ENCODE measurements at places on chromosomes 2 and 18.

GRCh38 chr2:143835481-143835880, 684.4 kb downstream of the ZEB2 start:
- no peak for DNase-seq

DNA sequence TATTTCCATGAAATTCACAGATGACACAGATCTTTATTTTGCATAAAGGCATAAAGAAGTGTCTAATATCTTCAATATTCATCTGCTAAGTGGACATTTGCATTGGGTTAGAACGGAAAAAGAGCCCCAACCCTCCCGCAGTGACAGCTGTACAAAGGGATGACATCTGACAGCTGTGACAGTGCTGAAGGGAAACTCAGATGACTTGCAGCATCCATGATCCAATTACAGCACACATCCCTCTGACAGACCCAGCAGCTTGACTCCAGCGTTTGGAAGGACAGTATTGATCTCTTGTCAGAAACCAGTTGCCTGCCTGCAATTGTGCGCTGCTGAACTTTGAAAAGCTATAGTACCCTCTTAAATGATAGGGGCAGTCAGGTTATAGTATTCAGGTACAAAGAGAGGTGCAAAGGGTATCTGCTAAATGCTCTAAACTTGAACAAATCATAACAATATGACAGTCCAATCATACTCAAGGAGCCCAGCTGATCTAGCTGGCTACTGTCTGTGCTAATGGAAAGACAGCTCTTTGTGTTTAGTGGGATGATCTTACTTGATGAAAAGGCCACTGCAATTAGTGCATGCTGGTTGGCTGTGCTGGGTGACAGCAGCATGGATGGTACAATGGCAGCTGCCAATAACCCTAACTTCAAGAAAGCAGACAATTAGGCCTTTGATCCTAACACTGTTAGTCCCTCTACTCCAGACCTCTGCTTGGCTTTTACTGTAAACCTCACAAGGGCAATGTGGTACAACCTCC, 599.2 kb downstream of the NR4A2 start:
- DNase-seq: no peak

DNA sequence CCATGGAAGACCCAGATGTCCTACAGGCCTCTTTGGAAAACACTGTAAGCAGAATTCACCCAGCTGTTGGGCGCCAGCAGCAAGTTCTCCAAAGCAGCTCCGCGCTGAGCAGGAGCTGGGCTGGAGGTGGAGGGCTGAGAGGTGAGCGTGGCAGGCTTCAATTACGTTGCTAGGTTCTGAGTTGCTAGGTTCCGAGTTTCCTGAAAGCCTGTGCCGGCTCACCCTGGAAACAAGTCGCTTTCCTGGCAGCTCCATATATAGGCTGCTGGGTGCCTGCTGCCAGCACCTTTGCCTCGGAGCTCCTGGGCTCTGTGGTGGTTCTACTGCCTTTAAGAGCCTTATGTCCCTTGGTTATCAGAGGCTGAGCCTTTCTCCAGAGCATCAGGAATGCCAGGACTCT, 14.4 kb upstream of the EGR4 start:
- DNase-seq: no peak

DNA sequence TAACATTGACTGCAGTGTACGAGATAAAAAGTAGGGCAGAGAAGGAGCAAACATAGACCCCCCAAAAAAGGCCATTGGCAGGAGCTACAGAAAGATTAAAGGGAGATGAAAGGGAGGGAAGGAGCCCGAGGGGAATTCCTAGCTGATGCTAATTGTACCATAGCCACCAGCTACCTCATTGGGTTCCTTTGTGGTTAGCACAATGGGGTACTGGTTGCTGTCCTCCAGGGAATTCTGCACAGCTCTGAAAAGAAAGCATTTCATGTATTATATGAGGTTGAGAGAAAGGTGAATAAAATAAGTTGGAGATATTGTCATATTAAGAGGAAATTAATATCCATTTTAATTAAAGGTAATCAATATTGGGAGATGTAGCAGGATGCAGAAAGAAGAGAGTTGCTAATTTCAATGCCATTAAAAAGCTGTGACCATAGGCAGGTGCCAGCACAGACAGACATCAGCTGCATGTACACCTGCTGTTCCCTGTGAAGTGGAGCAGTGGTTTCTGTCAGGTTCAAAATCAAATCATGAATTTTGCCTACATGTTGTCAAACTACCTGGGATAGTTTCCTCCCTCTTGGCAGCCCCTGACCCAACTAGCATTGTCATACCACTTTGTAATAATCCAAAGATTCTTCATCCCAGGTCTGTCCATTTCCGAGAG, 185.4 kb upstream of the DLGAP1 start:
- no peak for DNase-seq

- DNase-seq: no peak
Observed at GRCh38 chr2:101300836-101301235, 7.7 kb downstream of the RNF149 start.

GRCh38 chr2:10242998-10243925, 59.4 kb upstream of the HPCAL1 start:
- no peak for DNase-seq

- no peak for DNase-seq
Observed at GRCh38 chr2:231306791-231307393, 88.6 kb upstream of the B3GNT7 start.

GRCh38 chr2:120330946-120331822, 14.8 kb upstream of the INHBB start:
- DNase-seq: no peak

- no peak for DNase-seq
Observed at GRCh38 chr2:74702001-74702715, 48.1 kb downstream of the SEMA4F start.

DNA sequence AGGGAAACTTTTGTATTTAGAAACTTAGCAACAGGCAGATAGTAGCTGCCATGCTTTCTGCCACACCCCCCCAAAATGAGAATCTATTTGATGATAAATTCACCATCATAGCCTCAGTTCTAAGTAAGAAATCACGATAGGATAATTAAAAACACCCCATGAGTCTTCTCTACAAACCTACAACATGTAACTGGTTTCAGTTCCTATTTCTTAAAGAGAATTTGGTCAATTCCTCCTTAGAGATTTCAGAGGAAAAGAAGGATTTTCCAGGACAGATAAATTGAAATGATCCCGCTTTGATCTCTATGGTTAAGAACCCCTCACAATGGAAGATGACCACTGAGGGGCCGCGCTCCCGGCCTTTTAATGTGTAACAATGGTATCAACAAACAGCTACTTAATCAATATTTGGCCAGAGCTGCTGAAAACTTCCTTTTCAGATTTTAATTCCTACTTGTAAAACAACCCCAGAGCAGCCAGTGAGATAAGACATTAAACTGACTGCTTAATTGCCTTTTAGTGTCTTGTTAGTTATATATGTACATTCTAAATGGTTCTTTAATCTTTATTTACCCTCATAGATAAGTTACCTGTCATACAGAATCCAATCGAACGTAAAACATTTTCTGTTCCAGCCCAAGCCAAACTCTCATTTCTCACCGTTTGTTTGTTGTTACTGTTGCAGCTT, 10.1 kb downstream of the PAX3 start:
- no peak for DNase-seq

DNA sequence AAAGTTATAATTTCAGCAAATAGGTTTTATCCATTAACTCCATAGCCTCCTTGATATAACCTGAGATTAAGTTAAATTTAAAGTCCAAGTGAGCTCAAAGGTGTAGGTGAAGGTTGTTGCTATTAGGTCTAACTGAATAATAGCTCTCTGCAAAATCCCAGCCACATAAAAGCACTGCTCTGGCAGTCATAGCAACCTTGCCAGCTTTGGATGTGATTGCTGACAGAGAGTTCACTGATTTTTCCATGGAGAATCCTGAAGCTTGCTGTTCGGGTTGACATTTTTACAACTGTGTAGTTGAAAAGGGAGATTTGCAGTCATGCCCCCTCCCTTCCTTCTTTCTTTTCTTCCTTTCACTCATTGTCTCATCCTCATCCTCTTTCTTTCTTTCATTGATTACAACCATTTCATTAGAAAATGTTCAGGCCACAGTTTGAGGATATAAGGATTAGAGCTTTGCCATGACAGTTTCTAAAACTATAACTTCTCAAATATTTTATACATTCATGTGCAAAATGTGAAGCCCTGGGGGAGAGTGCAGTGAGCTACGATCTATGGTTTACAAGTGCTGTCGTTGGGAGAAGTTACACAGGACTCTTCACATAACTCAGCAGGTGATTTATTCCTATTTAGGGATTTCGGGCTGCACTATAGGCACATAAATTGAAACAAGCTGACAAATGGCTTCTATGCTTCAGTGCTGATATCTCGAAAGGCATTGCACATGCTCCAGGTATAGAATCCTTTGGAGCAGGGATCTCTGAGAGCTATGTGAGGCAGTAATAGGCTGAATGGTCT, 193.8 kb downstream of the LRRTM4 start:
- no peak for DNase-seq

GRCh38 chr2:19114126-19114525, 244.3 kb downstream of the OSR1 start:
- no peak for DNase-seq

GRCh38 chr18:10161315-10161714, 247.5 kb downstream of the VAPA start:
- DNase-seq: no peak

- DNase-seq: no peak
Observed at GRCh38 chr2:97691166-97691565, 21.7 kb downstream of the C2orf92 start.

DNA sequence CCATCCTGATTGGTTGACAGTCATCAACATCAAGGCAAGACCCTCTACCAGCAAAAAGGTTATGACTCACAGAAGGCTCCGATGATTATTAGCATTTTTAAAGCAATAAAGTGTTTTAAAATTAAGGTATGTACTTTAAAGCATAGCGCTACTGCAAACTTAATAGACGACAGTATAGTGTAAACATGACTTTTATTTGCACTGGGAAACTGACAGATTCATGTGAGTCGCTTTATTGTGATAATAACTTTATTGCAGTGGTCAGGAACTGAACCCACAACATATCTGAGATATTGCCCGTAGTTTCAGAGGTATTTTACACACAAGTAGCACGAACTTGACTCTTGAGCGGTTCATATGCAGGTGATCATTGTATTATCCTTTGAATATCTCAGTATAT, 249.1 kb downstream of the LTBP1 start:
- no peak for DNase-seq

DNA sequence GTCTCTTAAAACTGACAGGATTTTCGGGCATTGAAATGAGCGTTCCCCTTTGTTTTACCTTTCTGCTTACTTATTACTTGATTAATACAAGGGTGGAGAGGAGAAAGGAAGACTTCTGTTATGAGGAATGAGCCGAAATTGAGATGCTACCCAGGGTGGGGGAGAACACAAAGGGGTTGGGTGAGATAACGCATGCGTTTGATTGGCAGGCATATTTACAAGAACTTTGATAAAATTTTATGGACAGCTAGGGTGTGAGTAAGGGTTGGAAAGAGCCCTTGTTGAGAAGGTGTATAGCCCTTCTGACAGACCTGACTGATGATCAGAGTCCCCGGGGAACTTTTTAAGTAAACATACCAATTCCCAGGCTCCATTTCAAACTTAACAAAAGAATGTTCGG, 1.8 kb downstream of the RNF138 start:
- no peak for DNase-seq

- no peak for DNase-seq
Observed at GRCh38 chr2:67867735-67868134, 195.1 kb downstream of the C1D start.

GRCh38 chr2:179265082-179265510, 464 bp upstream of the SESTD1 start:
- no peak for DNase-seq

GRCh38 chr2:145798419-145798818, 1278.5 kb upstream of the ZEB2 start:
- no peak for DNase-seq

DNA sequence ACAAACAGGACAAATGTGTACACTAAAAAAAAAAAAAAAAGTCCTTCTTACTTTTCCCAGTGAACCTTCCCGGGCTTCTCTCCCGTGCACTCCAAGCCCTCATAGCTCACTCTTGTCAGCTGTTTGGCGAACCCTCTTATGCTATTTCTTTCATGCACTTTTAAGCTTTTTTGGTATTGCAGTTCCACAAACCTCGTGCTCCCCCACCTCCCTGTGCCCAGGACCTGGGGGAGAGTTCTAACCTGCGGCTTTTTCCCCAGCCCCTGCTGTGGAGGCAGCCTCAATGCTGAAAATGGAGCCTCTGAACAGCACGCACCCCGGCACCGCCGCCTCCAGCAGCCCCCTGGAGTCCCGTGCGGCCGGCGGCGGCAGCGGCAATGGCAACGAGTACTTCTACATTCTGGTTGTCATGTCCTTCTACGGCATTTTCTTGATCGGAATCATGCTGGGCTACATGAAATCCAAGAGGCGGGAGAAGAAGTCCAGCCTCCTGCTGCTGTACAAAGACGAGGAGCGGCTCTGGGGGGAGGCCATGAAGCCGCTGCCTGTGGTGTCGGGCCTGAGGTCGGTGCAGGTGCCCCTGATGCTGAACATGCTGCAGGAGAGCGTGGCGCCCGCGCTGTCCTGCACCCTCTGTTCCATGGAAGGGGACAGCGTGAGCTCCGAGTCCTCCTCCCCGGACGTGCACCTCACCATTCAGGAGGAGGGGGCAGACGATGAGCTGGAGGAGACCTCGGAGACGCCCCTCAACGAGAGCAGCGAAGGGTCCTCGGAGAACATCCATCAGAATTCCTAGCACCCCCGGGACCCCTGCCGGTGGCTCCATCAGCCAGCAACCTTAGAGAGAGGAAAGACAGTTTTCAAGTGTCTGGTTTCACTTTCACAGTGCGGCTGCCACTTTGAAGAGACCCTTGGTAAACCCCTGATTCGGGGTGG, 826 bp downstream of the KCNE4 start:
- no peak for DNase-seq

- no peak for DNase-seq
Observed at GRCh38 chr2:9179572-9180201, 26.9 kb upstream of the ASAP2 start.

DNA sequence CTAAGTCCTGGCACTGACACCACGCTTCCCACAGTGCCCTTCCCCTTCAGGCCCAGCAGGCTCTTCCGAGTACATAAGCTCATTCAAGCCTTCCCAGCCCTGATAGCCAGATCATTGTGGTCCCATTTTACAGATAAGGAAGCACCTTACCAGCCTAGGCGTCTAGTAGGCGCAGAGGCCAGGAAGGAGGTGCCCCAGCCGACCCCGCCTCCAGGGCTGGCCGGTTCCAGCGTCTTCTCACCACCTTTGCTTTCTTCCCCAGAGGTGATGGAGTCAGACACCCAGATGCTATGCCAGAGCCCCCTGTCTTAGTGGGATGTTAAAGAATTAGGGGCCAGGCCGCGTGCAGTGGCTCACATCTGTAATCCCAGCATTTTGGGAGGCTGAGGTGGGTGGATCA, 28.9 kb upstream of the EFHD1 start:
- no peak for DNase-seq
